ENCODE measurements at places on chromosomes 2 and 18. TPM values are rescaled to one million over a fixed set of nuclear protein-coding genes. Genes with fewer than 3 reads are reported as not detected.

The ASB18 gene
- total RNA-seq, result 0.82 TPM

The MYOM1 gene
- 1.6 TPM for total RNA-seq

The ALS2 gene
- total RNA-seq, result 17.3 TPM

The SERPINB12 gene
- not detected for total RNA-seq

The C2orf80 gene
- 1.6 TPM for total RNA-seq

The COL5A2 gene
- 331 TPM for total RNA-seq
